COLO829 (cell line): ENCODE measurements at places on chromosomes 7 and 10.

GRCh38 chr7:112350585-112350984 is 99.7 kb upstream of the IFRD1 start:
- DNase-seq, result no peak

GRCh38 chr10:119531067-119531466 is 11.5 kb downstream of the RGS10 start:
- DNase-seq, result no peak

- no peak for DNase-seq
These were observed 88.2 kb downstream of the BBS9 start for GRCh38 chr7:33217595-33217994.

DNA sequence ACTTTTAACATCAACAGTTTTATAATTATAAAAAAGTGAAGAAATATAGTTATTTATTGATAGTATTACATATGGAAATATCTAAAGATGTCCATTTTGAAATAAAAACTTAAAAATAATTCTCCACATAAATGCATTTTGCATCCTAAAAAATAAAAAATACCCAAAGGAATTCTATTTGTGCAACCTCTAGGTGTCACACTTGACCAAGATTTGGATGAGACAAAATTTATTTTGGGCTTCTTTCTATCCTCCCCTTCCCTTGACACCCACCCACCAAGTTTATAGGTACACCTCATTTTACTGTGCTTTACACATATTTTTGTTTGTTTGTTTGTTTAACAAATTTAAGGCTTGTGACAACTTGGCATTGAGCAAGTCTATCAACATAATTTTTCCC is 3.3 kb upstream of the THSD7A start:
- DNase-seq, result no peak

- DNase-seq, result no peak
These were observed 33.3 kb downstream of the CD36 start for GRCh38 chr7:80671744-80672143.

DNA sequence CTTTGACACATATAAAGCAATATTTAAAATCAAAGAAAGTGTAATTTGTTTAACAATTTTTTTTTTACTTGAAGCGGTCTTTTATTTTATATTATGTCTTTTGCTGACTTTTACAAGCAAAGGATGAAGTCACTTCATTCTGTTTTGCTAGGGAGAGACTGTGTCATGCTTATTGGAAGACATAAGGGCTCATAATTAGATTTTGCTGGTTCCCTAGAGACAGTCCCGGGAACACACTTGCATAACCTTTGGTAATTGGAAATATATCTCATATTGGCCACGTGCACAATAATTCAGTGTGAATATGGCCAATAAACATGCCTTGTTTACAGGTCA is 448 bp upstream of the NET1 start:
- no peak for DNase-seq

- DNase-seq, result no peak
These were observed 76.4 kb upstream of the FEZF1 start for GRCh38 chr7:122380992-122381391.

- no peak for DNase-seq
These were observed 74.0 kb downstream of the JMJD1C start for GRCh38 chr10:63391812-63392211.

- no peak for DNase-seq
These were observed 26.8 kb downstream of the DNAJC1 start for GRCh38 chr10:21976739-21977138.

DNA sequence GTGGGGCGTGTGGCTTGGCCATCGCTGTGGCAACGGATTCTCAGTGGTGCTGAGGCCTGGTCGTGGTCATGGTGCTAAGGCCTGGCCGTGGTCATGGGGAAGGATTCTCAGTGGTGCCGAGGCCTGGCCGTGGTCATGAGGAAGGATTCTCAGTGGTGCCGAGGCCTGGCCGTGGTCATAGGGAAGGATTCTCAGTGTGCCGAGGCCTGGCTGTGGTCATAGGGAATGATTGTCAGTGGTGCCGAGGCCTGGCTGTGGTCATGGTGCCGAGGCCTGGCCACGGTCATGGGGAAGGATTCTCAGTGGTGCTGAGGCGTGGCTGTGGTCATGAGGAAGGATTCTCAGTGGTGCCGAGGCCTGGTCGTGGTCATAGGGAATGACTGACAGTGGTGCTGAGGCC is 327.9 kb downstream of the ADARB2 start:
- DNase-seq, result no peak

DNA sequence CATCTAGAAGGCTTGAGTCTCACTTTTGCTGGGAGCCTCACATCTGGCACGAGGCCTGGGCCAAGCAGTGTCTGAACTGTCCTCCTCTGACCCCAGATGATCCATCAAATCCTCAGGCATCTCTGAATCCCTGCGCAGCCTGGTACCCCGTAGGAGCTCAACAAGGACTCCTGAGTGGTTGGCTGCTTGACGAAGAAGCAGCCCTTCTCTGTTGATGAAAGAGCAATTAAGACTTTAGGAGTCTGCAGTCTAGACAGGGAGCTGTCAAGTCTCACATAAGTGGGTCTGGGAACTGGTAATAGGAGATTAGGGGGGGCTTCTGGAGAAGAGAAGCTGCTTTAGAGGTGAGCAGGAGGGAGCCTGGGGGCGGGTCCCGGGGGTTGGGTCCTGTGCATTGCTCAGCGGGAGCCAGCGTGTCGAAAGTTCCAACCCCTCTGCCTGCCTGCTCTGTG is 326.0 kb downstream of the RPS24 start:
- DNase-seq, result no peak

- no peak for DNase-seq
These were observed at the start of gene TRPV6 for GRCh38 chr7:142885311-142886230. Gene TRPV6, minus strand, starts transcription at chr7:142885745.

GRCh38 chr10:79424221-79425073 is 21.0 kb downstream of the ZCCHC24 start:
- DNase-seq, result no peak

DNA sequence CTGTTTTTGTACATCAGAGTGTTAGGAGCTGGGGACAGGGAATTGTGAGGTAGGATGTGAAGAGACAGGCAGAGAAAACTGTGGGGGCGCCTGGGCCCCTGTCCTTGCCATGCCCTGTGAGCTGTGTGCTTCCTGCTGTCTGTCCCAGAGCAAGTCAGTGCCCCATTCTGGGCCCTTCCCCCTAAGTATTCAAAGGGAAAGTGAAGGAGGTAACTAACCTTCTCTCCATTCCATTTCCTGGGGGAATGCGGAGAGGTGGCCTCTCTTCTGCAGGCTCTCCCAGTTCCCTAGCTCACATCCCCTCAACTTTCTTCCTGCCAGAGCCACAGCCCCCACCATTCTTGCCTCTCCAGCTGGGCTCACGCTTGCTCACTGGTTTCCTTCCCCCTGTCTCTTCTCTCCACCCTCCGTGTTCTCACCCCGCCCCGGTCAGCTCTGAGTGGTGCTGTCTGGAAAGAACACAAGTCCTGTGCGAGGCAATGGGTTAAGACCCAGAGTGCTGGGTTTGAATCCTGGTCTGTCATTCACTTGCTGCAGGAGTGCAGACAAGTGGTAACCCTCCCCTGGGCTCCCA is 9.7 kb upstream of the VSIR start:
- no peak for DNase-seq
